IMR-90 (cell line): ENCODE measurements at places on chromosomes 4 and X. TPM values are rescaled to one million over a fixed set of nuclear protein-coding genes. Genes with fewer than 3 reads are reported as not detected.

Gene KCNIP4
- not detected in 2 replicates for total RNA-seq

Gene UNC5C
- under 0.01 TPM in 1 of 2 replicates, not detected in the other for total RNA-seq

Gene BST1
- total RNA-seq, result 5.3 and 6.6 TPM in 2 replicates

GRCh38 chr4:41024556-41025491 lies 189.5 kb downstream of the APBB2 start:
- H3K4me1 ChIP-seq, result peaks cover 9% of the 10 kb centered on the region
- H3K27me3 ChIP-seq, result no peaks in the 10 kb centered on the region

DNA sequence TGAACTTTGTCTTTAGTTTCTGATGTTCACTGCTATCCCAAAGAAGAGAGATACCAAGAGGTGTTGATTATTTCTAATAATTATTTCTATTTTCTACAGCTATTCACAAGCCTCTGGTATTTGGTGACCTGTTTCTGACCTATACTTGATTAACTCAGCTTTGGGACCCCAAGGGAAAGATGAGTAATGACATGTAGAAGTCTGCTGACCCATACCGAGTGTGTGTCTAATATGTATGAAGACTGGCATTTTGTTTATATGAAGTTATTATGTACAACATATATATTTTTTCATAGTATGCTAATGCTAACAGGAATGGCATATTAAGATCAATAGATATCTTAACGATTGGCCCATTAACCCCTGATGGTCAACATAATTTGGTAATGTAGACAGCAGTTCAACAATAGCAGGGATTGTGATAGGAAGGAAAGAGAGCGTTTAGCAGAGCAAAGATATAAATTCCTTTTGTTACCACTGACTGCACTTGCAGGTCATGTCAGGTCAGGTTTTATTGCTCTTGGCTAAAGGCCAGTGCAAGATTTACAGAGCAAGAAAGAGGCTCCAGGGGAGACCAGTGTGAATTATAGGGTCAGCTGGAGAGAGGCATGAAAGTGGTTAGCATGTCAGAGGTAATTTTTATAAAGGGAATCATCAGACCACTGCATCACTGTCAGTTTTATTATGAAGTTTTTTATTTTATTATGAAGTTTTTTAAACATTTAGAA lies 94.7 kb upstream of the DIPK2B start:
- no peak overlapping the region for H3K27ac ChIP-seq
- DNase-seq, result peak; percentile 36
- H3K4me3 ChIP-seq, result no peak overlapping the region
- no peaks in the 10 kb centered on the region for H3K4me1 ChIP-seq
- no peaks in the 10 kb centered on the region for H3K36me3 ChIP-seq

GRCh38 chr4:167541286-167541685 lies 307.0 kb upstream of the SPOCK3 start:
- no peak overlapping the region for H3K27ac ChIP-seq
- no peaks in the 10 kb centered on the region for H3K36me3 ChIP-seq
- no peaks in the 10 kb centered on the region for H3K4me1 ChIP-seq
- no peaks in the 10 kb centered on the region for H3K27me3 ChIP-seq

DNA sequence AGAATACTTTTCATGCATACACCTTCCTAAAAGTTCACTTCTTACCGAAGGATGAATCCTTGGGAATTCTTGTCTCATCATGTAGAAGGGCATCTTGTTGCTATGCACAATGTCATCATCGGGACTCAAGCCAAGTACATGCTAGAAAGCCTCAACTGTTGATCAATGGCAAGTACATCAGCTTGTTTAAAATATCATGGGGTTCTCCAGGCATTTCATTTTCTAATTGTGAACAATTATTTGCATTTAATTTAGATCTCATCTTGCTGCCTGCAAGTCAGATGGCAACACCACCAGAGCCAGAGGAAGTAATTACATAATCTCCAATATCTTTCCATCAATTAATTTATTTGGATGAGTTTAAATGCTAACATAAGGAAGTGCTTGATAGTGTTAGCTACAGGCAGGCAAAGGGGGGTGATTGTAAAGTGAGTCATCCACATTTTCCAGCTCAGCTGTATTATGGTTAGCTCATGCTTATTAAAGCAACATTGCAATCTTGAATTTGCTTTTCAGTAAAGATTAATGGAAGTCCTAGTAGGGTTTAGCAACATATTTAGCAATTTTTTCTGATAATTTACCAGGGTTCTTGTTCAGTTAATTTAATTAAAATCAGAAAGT lies 356.5 kb downstream of the CBLL2 start:
- no peaks in the 10 kb centered on the region for H3K36me3 ChIP-seq
- no peak overlapping the region for H3K4me3 ChIP-seq
- peaks cover 1% of the 10 kb centered on the region for H3K4me1 ChIP-seq

- H3K27me3 ChIP-seq, result peaks cover 6% of the 10 kb centered on the region; the same call in 1 of the 2 replicates
- no peak overlapping the region for H3K4me3 ChIP-seq
- no peak overlapping the region for H3K27ac ChIP-seq
- no peaks in the 10 kb centered on the region for H3K36me3 ChIP-seq
- DNase-seq, result no peak
Measured at GRCh38 chrX:150968862-150969720, 14.0 kb upstream of the HMGB3 start.
